ENCODE measurements at places on chromosomes 4 and X.

DNA sequence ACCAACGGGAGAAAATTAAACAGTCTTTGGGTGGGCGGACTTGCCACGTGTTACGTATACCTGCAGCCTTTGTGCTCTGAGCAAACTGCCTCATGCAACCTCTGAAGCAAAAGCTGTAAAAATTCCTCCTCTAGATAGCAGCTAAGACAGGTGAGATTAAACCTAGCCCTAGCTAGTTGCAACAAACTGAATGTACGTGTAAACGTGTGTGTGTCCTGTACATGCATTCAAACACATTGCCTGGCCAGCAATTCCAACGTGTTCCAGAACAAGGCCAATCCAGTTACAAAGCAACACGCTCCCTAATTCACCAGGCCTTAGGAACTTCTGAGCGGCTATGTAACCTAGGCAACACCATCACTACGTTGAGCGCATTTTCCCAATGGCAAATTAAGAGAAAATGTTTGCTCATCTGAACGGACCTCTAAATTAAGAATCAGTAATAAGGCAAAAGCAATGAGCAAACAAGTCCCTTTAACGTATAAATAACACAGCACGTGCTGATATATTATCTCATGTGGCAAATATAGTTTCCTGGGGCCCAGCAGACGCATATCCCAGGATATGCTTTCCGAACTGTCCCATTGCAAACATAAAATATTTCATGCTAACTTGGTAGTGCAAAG, 792 bp downstream of the PPID start:
- no peak for DNase-seq

GRCh38 chr4:153763404-153763803, 3.6 kb upstream of the RNF175 start:
- no peak for DNase-seq

GRCh38 chr4:54745031-54745770, 87.4 kb downstream of the KIT start:
- DNase-seq, result no peak

DNA sequence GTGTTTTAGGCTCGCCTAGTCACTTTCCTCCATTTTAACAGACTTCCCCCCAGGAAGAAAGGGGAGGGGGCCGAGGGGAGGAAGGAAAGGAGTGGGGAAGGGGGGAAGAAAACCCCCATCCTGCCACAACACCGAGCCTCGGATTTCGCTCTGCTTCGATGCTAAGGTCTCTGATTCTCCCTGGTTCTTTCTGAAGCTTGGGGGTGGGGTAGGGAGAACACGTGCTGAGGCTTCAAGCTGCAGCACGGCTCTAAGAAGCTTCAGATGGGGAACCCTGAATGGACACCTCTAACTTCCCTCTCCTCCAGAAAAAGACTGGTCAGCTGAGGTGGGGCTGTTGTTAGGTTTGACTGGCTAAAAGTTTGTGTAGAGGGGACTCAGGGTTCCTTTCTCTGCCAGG, 61.8 kb downstream of the RHOH start:
- no peak for DNase-seq

DNA sequence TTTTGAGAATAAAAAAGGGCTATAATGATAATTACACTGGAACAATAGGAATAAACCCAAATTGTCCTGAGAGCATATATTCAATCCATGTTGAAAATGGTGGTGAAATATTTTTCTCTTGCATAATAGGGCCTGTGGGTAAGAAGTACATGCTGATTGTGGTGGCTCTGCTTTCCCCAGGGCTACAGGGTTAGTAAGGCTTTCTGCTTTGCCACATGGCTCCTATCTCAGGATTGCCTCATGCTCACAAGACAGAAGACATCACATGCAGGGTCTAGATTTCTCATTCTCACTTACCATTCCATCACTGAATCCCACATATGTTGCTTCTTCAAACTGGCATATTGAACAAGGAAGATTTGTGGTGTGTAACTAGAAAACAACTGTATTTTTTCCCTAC, 12.4 kb upstream of the VEGFC start:
- DNase-seq, result no peak
